Putamen (tissue), 1 donor: ENCODE measurements at places on chromosomes 1 and 21.

- no peak for DNase-seq
Observed at GRCh38 chr21:29187944-29188343, 57.5 kb downstream of the MAP3K7CL start.

GRCh38 chr1:31985430-31985829 is 28.2 kb upstream of the KHDRBS1 start:
- DNase-seq = no peak

GRCh38 chr1:180192172-180192571 is 37.5 kb downstream of the QSOX1 start:
- no peak for DNase-seq

DNA sequence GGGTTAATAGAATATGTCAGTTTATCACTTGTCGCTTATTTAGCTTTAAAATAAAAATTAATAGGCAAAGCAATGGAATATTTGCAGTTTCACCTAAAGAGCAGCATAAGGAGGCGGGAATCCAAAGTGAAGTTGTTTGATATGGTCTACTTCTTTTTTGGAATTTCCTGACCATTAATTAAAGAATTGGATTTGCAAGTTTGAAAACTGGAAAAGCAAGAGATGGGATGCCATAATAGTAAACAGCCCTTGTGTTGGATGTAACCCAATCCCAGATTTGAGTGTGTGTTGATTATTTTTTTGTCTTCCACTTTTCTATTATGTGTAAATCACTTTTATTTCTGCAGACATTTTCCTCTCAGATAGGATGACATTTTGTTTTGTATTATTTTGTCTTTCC is 98.1 kb downstream of the TGFB2 start:
- DNase-seq = no peak

- no peak for DNase-seq
Observed at GRCh38 chr1:21818656-21819055, 6.6 kb downstream of the LDLRAD2 start.

DNA sequence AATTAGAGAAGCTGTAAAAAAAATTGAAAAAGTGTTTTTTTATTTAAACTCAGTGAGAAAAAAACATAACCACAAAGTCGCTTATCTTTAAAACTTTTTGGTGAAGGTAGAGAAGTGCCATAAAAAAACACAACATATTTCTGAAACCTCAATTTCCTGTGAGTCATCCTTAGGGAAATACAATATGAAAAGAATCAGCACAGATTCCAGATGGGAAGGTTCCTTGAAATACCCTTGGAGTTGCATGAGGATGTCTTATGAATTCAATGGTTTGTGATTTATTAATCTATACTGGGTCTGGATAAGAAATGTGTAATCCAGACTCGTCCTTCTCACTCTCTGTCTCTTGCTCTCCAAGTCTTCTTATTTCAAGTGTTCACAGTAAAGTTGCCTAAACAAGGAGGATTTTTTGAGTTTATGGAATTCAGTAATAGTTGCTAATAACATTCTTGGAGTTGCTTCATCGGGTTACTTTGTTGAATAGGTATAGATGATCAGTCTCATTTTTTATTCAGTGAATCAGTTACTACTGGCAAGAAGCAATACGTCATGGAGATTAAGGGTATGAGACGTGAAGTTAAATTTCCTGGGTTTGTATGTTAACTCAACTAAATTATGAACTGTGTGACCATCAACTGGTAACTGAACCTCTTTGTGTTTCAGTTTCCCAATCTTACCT is 191.4 kb downstream of the KCNK2 start:
- DNase-seq = no peak

GRCh38 chr1:10387677-10388386 is 11.0 kb upstream of the PGD start:
- peak; percentile 27 for DNase-seq

DNA sequence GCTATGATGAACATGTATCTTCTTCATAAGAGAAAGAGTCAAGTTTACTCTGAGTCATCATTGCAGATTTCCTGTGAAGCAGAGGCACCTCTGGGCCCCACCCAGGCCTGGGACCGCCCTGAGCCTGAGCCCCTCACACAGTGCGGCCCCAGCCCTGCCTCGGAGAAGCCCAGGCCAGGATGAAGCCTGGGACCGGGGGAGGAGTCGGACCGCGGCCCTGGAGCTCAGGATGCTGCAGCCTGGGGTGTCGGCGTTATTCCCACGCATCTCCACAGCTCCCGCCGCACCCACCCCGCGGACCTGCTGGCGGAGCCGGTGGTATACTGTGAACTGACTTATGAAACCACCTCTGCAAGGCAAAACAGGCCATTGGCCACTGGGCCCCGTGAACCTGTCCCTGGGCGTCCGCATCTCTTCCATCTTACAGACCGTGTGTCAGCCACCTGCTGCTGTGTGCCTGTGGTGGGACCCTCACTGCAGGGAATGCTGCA is 2.4 kb upstream of the COL6A1 start:
- DNase-seq = no peak
